ENCODE measurements at places on chromosomes 3 and 15.
A peak's percentile ranks its signal among the peaks of the same experiment; 100 is the strongest.

- no peak for DNase-seq
These were observed 194.7 kb upstream of the THRB start for GRCh38 chr3:24689353-24689752.

- DNase-seq: no peak
These were observed 29.1 kb upstream of the LXN start for GRCh38 chr3:158701420-158702065.

DNA sequence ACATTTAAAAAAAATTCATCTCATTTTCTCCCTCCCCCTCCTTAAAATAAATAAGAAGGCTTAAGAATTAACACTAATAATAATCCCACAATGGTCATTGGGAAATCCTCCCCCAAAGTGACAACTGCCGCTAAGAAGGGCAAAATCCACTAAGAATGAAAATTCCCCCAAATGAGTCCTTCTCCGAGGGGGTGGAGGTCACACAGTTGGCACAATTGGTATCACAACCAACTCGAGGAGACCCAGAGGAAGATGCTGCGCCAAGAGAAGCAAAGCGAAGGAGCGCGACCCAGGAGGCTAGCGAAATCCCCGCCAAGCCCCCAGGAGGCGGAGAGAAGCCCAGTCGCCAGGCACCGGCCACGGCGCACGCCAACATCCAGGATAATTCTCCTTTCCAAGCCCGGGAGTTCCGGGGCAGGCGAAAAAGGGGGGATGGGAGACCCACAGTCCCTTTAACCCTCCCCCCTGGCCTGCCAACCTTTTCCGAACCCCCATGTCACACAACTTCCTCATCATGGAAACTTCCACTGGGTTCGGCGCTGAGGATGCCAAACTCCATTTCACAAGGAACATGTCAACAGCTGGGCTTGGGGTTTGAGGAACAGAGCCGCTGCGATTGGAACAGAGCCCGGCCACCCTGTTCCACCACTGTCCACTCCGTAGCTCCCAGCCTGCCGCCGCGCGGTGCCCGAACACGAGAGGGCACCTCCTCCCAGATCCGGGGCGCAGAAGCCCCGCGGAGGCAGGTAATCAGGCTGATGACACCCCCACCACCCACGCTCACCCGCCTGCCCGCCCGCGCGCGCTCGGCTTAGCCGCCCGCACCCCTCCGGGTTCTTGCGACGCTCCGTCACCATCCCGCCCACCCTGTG is 668 bp downstream of the THRB start:
- DNase-seq: peak; percentile 66

DNA sequence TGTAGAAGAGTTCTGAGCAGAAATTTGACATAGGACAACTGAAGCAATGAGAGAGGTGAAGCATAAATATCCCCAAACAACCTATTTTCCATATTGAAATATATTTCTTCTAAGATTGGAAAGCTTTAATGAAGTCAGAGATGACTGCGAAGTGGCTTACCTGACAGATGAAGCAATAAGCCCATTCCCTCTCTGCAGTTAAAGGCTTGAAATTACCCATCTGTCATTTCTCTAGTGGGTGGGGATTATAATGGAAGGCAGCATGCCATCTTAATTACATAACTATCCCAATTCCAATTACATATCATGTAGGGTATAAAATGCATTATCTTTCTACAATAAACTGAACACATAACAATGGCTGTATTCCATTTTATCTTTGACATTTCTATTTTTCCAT is 1070.5 kb downstream of the SI start:
- no peak for DNase-seq

DNA sequence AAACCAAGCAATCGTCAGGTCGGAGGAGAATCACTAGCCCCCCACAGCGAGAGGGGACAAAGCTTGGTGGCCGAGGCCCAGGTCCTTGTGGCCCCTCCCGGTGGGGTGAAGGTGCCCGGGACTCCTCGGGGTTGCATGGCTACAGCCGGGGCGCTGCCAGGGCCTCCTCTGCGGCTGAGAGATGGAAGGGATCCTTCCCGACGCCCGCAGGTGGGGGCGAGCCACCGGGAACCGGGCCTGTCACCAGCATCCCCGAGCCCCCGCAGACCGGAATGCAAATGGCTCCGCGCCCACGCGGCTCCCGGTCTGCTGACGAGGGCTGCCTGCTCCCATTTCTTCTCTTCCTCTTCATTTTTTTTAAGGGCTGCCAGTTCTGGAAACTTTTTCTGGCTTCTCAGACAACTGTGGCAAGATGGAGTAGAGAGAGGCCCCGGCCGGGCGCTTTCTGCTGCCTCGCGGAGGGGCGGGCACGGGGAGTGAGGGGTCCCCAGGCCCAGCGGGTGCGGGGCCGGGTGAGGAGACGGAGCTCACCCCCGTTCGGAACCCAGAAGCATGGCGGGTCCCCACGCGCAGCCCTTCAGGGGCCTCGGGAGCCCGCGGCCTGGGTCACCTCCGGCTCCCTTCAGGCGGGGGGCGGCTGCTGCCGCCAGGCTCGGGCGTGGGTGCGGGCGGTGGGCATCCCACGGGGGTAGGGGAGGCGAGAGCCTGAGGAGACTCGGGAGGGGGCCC is 27.5 kb downstream of the MELTF start:
- DNase-seq: no peak

- no peak for DNase-seq
These were observed 86.2 kb downstream of the ASB7 start for GRCh38 chr15:100688549-100689120.

DNA sequence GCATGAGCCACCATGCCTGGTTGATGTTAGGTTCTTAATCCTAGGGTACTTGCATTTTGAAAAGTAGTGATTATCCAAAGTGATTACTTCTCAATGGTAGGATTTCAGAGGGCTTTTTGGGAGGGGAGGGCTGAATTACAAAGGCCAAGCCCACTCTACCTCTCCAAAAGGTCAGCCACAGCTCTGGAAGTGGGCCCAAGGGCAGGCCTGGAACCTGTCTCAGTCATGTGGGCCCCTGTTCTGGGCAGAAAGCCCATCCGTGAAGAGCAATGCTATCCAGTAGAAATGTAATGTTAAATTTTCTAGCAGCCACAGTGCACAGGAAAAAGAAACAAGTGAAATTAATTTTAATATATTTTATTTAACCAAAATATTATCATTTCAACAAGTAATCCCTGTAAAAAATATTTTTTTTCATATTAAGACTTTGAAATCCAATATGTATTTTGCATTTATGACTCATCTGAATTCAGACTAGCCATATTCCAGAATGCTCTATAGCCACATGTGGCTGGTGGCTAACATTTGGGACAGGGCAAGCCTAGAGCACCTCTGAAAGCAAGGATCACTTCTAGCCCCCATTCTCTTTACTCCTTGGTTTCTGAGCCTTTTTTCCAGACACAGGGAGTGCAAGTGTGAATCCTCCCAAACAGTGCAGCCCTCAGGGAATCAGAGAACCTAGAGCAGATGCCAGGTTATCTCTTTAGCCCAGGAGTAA is 16.8 kb downstream of the RFT1 start:
- DNase-seq: no peak

DNA sequence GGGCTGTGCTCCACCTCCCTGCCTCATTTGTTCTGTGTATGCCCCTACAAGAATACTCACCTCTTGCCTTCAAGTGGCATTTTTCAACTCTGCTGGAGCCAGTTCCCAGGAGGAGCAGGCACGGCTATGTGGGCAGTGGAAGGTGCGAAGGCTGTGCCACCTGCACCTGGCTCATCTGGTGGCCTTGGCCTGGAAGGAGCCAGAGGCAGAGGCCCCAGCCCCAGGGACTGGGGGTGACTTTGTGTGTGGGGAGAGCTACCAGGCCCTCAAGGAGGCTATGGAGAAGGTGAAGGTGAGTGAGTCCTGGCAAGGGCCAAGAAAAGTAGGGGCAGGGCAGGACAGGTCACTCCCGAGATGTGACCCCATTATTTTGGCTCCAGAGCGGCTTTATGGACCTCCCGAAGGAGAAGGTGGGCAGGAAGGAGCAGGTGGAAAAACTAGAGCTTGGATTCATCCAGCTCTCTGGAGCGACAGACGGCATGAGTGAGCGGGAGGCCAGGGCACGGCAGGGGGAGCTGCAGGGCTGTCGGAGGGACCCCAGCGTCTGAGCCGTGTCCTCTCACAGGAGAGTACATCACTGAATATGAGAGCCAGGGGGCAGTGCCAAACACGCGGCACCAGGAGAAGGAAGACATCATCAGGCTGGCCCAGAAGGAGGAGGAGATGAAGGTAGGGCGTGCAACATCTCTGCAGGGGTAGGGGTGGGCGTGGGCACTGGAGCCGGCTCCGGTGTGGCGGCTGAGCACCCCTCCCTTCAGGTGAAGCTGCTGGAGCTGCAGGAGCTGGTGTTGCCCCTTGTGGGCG is 57.3 kb upstream of the UBE2Q2 start:
- DNase-seq: no peak
